Hematopoietic multipotent progenitor cell treated with erythropoietin and hydrocortisone succinate and interleukin-3 and kit ligand, for 15 days (in vitro differentiated cells): ENCODE measurements at places on chromosomes 7 and 10.

DNA sequence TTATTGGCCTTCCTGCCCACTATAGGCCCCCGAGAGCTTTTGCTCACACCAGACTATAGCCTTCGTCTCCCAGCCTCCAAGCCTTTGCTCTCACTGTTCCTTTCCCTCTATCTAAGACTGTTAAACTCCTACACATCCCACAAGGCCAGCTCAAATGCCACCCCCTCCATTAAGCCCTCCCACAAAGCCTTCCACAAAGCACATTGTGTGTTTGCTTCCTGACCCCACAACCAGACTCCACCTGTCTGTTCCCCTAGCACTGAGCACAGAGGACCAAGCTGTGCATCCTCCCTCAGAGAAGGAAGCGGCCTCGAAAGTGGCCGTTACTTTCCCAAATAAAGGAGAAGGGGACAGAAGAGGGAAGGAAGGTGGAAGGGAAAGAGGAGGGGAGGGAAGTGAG is 1.3 kb downstream of the LOXL4 start:
- DNase-seq: no peak

- DNase-seq: no peak
Measured at GRCh38 chr10:25824050-25824449, 110.0 kb upstream of the MYO3A start.

DNA sequence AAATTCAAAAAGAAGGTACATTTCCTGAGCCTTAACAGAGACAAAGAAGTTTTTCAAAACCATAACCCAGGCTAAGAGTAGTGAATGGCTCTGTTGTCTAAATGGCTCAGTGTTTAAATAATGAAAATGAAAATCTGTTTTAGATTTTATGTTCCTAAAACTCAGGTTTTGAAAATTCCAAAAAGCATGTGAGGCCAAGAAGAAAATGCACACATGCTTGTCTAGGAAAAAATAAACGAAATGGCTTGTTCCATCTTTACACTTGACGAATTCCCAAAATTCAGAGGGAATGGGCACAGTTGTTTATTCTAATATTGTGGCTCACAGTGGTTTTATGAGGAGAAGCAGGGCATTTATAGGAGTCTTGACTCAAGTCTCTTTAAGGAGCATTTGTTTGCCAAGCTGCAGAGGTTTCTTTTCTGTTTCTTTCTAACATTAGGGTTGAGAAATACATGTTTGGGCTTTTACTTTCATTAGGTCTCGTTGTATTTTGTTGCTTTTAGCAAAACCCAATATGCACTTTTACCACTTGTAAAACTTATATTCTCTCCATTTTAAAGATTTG is 527.6 kb upstream of the ANKRD30A start:
- DNase-seq: no peak

GRCh38 chr10:13340626-13341376 is 7.3 kb downstream of the SEPHS1 start:
- DNase-seq: no peak

DNA sequence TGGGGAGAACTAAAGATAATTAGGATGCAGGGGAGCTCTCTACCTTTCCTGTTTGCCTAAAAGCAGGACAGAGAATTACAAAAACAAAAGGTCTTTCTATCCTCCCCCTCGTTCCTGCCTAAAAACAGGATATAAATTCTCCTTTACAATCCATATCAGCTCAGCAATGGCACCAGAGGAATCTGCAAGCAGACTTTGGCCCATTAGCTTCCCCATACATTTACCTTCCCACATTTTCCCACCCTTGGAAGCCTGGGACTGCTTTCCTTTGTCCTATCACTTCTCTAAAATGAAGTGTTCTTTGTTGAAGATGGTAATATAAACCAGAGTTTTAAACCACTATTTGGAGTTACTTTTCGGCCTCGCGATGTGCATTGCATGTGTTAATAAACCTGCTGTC is 15.5 kb downstream of the SHTN1 start:
- no peak for DNase-seq

DNA sequence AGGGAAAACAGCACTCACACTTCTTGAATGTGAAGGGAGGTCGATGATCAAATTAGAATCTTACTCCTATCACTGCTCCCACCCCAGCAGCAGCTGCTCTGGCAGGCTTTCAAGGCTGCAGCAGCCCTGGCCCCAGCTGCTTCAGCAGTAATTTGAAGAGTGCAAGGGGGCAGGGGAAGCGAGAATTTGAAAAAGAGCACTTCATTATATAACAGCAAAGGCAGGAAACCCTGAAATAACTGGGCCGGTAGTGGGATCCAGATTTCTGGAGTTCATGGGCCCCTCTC is 44.9 kb downstream of the MYPN start:
- DNase-seq: no peak

DNA sequence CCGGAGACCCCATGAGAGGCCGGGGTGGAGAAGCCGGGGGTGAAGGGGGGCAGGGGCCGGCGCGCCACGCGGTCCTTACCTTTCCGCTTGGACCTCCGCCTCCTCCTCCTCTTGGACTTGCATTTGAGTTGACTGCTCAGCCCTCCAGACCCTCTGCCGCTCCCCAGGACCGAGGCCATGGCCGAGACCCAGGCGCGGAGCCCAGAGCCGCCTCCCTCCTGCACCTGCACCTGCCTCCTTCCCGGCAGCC is 428 bp downstream of the ADARB2 start:
- DNase-seq: no peak

GRCh38 chr10:620417-620816 is 69.1 kb downstream of the DIP2C start:
- no peak for DNase-seq

GRCh38 chr7:31855530-31855929 is 168.5 kb downstream of the PPP1R17 start:
- DNase-seq: no peak

DNA sequence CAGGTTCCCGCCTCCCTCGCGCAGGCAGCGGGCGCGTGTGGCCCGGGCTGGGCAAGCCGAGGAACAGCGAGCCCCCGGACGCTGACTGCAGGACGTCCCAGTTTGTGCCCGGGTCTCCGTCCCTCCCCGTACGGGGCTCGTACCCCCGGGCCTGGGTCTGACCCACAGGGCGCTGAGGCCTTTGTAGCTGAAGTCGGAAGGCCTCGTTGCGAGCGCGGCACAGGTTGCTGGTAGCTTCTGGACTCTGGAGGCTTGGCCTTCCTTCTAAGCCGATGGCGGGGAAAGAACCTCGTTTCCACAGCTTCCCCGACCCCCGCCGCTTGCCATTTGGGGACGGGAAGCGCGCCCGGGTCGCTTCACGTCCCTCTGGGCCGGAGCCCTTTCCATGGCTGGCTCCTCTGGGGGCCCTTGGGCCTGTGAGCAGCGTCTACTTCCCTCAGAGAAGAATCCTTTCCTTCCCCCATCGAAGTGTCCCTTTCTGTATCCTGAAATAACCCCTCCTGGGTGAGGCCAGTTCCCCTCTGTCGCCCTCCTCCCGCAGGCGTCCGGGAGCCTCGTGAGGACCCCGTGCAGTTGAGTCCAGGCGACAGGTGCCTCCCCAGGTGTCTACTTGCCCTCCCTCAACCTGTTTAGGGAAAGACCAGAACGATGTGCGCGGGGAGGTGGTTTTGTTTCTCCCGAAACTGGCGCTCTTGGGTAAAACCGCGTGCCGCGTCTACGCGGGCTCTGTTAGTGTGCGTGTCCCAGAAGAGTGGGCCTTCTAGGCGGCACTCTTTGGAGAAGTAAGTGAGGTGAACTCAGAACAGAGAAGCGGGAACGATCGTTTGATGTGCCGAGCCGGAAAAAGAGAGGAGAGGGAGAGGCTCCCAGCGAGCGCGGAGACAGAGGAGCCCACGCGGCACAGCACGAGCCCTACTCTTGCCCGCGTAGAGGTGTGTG is 9.3 kb downstream of the EVX1 start:
- DNase-seq: no peak

DNA sequence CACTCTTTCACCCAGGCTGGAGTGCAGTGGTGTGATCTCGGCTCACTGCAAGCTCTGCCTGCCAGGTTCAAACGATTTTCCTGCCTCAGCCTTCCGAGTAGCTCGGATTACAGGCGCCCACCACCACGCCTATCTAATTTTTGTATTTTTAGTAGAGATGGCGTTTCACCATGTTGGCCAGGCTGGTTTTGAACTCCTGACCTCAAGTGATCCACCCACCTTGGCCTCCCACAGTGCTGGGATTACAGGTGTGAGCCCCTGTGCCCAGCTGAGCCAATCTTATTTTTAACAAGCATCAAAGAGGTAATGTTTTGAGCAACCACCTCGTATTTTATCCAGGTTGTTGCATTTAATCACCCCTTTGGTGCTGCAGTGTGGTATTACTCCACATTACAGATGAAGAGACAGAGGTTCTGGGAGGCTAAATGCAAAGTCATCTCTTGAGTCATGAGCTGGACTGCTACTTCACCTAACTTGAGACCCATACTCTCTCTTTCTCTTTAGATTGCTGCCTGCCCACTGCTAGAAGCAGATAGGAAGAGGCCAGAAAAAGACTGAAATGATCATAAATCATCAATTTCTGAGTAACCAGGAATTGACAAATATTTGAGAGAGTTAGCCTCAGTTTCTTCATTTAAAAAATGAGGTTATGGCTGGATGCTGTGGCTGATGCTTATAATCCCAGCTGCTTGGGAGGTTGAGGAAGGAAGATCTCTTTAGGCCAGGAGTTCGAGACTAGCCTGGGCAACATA is 116.2 kb downstream of the CAMK1D start:
- peak; percentile 52 for DNase-seq

DNA sequence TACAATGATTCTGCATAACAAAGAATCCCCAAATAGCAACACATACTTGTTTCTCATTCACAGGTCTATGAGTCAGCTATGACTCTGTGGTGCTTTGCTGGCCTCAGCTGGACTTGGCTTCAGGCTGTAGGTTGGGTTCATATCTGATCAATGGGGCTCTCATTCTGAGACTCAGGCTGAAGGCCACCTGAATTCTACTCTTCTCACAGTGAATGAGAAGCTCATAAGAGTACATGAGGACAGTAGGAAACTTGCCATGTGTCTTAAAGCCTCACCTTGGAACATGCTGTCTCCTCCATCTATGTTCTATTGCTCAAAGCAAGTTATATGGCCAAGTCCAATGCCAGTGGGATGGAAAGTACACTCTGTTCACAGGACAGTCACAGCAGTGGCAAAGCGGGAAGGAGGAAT is 292.9 kb downstream of the BMPER start:
- DNase-seq: no peak

DNA sequence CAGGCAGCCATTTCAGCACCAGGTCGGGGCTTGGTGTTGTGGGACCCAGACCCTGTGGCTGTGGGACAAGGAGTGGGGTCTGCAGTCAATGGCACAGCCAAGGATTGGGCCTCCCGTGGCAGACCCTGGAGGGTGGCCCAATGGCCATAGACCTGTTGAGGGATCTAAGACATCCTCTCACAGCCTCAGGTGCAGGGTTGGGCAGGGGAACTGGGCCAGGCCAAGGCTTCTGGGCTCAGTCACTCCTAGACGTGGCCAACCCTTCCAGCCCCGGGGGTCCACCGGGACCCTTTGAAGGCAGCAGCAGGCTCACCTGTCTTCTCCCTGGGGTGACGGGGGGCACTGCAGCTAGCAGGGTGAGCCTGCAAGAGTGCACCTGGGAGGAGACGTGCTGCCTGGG is 45.7 kb upstream of the DPYSL4 start:
- DNase-seq: no peak
